Thyroid gland (tissue), 4 donors: ENCODE measurements at places on chromosomes 3 and 15.

DNA sequence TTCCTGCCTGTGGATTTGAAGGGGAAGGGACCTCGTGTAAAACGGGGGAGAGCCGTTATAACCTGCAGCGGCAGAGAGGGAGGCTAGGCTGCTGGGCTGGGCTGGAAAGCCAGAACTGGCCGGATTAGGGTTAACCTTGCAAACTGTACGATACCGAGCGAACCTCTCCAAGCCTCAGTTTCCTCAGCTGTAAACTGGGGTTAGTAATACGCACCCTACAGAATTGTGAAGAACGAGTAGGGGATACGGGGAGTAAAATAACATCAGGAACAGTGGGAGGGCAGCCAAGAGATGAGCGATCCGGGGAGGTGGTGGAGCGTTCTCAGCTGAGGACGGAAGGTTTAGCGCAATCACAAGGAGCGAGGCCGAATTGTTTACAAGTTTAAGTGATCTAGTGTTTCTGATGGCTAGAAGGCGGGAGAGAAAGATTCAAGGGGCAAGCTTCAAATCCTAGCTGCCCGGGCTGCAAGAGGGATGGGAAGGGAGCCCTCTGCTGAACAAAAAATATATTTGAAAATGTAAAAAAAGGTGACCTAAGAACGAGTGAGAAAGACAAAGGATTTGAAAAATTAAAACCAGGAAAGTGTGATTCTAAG lies 768 bp upstream of the SEMA5B start:
- H3K36me3 ChIP-seq = no peaks in the 10 kb centered on the region
- peaks cover 4% of the 10 kb centered on the region for H3K27me3 ChIP-seq
- peak; percentile 40 for DNase-seq
- H3K4me3 ChIP-seq = peak overlapping the region; percentile 33
- peaks cover 20% of the 10 kb centered on the region for H3K4me1 ChIP-seq

DNA sequence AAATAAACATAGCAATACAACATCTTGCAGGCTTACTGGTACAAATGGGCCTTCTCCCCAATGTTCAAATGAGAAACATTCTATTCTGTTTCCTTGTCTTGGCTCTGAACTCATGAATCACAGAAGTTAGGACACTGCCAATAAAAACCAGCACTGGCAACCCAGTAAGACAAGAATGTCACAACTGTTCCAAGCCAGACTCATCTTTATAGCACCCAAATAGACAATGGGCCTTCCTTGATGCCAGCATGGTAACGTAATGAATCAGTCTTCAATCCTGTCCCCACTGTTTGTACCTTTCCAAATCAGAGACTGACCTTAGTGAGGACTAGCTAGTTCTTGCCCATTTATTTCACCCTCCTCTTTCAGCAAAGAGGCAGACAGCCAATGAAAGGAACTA lies 14.1 kb upstream of the RPS17 start:
- H3K27me3 ChIP-seq = no peaks in the 10 kb centered on the region
- no peaks in the 10 kb centered on the region for H3K4me1 ChIP-seq
- no peak overlapping the region for H3K4me3 ChIP-seq

DNA sequence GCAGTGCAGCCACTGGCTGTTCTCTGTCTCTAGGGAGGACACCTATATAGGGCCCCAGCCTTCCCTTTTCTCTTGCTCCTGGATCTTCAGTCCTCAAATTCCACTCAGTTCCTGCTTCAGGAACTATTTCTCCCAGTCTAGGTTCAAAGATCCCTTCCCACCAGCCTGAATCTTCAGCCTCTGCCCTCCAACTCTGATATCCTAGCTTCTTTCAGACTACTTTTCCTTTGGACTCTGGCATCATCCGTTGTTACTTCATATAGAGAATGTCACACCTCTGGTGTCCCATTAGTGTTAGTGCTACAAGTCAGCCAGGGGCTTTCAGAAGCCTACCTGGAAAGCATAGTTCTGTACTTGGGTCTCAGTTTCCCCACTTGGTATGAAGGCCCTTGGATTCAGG lies 10.0 kb upstream of the HPS3 start:
- no peak overlapping the region for H3K27ac ChIP-seq
- H3K27me3 ChIP-seq = no peaks in the 10 kb centered on the region
- H3K4me1 ChIP-seq = peaks cover 6% of the 10 kb centered on the region
- DNase-seq = no peak
- no peak overlapping the region for H3K4me3 ChIP-seq
- H3K36me3 ChIP-seq = no peaks in the 10 kb centered on the region

DNA sequence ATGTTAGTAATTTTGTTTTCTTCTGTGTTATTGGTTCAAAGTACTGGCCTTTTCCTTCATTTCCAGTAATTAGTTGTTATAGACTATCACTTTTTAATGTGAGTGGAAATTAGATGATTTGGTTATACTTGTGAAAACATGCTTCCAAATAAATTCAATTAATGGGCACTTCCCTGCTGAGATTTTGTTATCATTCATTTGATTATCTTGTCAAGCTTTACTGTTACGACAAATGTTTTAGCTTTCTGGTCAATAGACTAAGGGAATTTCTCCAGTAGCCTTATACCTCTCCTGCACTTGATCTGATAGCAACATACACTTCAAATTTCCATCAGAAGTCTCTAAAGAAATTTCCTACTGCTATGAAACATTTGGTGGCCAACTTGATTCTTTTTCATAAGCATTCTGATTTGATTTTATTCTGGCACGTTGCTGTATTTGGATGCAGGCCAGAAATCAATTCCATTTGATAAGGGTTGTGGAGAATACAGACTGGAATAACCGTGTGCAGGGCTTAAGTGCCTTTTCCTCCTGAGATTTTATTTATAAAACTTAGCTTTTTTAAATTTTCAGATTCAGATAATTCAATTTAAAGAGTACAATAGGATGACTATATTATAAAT lies 573.8 kb upstream of the NAALADL2 start:
- no peaks in the 10 kb centered on the region for H3K36me3 ChIP-seq
- no peak for DNase-seq
- no peak overlapping the region for H3K4me3 ChIP-seq
- no peaks in the 10 kb centered on the region for H3K27me3 ChIP-seq

DNA sequence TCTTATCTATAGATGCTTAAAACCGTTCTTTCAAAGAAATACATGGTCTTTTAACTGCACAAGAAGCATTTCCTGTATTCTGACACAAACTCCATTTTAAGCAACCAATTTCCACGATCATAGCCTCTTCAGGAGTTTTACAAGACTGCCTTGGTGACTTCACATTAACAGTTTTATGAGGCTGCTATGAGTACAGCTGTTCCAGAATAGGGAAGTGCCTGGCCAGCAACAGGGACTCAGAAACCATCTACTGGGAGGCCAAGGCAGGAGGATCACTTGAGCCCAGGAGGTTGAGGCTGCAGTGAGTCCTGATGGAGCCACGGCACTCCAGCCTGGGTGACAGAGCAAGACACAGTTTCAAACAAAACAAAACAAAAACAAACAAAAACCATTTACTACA lies 78.4 kb downstream of the B3GNT5 start:
- H3K4me3 ChIP-seq = no peak overlapping the region
- no peaks in the 10 kb centered on the region for H3K36me3 ChIP-seq
- no peaks in the 10 kb centered on the region for H3K4me1 ChIP-seq

DNA sequence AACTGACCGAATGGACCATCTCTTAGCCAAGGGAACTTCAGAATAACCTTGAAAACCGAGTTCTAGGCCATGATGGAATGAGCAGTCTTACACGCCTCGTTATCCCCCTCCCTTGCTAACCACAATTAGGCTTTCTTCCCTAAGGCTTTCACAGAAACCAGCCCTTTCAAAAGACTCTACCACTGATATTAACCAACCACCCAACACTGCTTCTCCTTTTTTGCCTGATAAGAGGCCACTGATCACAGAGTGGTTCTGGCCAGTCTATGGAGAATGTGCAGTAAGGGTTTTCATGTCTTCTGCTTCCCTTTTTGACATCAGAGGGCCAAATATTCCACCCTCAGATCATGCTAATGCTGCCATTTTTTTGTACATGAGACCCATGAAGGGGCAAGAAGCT lies 59.3 kb downstream of the MCF2L2 start:
- no peak for DNase-seq
- H3K27ac ChIP-seq = no peak overlapping the region

GRCh38 chr3:42745776-42746454 lies 27.1 kb downstream of the CCDC13 start:
- H3K36me3 ChIP-seq = no peaks in the 10 kb centered on the region
- no peak for DNase-seq
- H3K27ac ChIP-seq = peak overlapping the region; percentile 99
- peaks cover 72% of the 10 kb centered on the region for H3K4me1 ChIP-seq

DNA sequence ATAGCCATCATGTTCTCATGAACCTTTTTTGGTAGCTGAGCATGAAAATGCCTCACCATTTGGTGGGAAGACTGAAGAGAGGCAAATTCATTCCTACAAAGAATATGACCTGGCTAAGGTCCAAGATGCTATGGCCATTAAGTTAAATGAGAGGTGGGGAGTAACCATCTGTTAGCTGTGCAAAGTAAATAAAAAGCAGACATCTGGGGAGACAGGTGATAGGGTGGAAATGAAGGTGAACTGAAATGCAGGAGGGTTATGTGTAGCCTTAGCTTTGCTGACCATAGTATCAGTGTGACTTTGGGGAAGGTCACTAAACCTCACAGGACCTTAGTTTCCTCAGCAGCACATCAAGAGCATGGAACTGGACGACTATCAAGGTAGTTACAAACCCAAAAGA lies 111.0 kb upstream of the STRIT1 start:
- no peaks in the 10 kb centered on the region for H3K27me3 ChIP-seq
- H3K4me1 ChIP-seq = no peaks in the 10 kb centered on the region
- H3K36me3 ChIP-seq = no peaks in the 10 kb centered on the region
- DNase-seq = no peak
- H3K27ac ChIP-seq = no peak overlapping the region
- H3K4me3 ChIP-seq = no peak overlapping the region

GRCh38 chr3:123618076-123618708 lies 33.3 kb upstream of the HACD2 start:
- no peak for DNase-seq
- H3K27me3 ChIP-seq = no peaks in the 10 kb centered on the region
- peaks cover 11% of the 10 kb centered on the region for H3K4me1 ChIP-seq
- H3K36me3 ChIP-seq = no peaks in the 10 kb centered on the region
- no peak overlapping the region for H3K4me3 ChIP-seq
- H3K27ac ChIP-seq = no peak overlapping the region

GRCh38 chr3:158165730-158166129 lies 55.8 kb downstream of the RSRC1 start:
- no peak overlapping the region for H3K4me3 ChIP-seq
- DNase-seq = no peak
- H3K27me3 ChIP-seq = no peaks in the 10 kb centered on the region
- H3K4me1 ChIP-seq = no peaks in the 10 kb centered on the region
- H3K36me3 ChIP-seq = no peaks in the 10 kb centered on the region

DNA sequence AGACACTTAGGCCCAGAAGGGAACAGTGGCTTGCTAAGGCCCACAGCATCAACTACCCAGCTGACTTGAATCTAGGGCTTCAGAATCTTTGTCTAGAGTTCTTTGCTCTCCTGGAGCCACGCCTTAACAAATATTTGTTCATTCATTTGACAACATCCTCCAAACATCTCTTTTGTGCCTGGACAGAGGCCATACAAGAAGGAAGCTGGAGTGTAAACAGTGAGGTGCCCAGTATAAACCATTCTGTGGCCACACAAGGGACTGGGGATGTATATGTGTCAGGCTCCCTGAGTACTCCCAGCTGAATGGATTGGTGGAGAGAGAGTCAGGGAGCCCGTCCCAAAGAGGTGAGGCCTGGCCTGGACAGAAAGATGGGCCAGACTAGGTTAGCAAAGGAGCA lies 3.4 kb downstream of the CIB2 start:
- peaks cover 8% of the 10 kb centered on the region for H3K4me1 ChIP-seq
- H3K36me3 ChIP-seq = no peaks in the 10 kb centered on the region
- no peak overlapping the region for H3K27ac ChIP-seq
- H3K27me3 ChIP-seq = no peaks in the 10 kb centered on the region

GRCh38 chr3:52438579-52439425 lies 6.1 kb downstream of the SEMA3G start:
- no peak overlapping the region for H3K27ac ChIP-seq
- H3K27me3 ChIP-seq = no peaks in the 10 kb centered on the region
- H3K36me3 ChIP-seq = no peaks in the 10 kb centered on the region
- no peaks in the 10 kb centered on the region for H3K4me1 ChIP-seq
- H3K4me3 ChIP-seq = no peak overlapping the region
- no peak for DNase-seq

GRCh38 chr3:158313338-158313927 lies 203.5 kb downstream of the RSRC1 start:
- no peaks in the 10 kb centered on the region for H3K4me1 ChIP-seq
- no peak overlapping the region for H3K4me3 ChIP-seq
- DNase-seq = no peak
- H3K36me3 ChIP-seq = no peaks in the 10 kb centered on the region

- no peak overlapping the region for H3K27ac ChIP-seq
- H3K4me3 ChIP-seq = no peak overlapping the region
- H3K36me3 ChIP-seq = no peaks in the 10 kb centered on the region
- no peak for DNase-seq
These were observed 52.5 kb upstream of the ATP2B2 start for GRCh38 chr3:10557781-10558373.

DNA sequence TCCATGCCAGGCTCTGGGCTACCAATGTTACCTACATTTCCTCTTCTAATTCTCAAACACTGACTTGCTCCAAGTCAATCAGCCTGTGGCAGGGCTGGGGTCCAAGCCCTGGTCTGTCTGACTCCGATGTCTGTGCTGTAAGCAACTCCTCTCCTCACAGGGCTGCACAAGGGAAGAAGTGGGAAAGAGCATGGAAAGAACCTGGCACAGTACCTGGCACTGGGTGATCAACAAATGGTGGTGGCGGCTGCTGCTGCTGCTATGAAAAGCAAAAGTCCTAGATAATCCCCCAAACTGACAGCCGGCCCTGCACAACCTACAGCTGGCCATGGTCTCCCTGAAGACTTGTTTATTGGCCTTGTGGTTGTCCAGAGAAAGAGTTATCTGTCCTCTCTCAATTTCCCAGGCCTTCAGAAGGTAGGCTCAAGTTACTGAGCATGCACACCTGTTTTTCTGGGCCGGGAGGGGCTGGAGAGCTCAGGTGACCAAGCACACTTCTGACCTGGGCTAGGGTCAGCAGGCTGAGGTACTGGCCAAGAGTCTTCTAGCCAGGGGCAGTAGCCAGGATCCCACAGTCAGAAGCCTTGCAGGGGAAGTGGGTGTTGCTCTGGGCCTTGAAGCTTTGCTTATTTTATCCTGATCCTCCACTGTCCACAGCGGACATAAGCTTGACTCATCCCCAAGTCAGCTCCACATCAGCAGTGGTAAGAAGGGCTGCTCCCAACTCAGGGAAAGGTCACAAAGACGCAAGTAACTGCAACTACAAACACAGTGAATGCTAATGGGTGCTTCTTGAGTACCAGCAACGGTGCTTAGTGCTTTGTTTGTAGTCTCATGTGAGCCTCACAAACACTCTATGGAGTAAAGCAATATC lies 35.3 kb upstream of the KY start:
- H3K27me3 ChIP-seq = no peaks in the 10 kb centered on the region
- no peak overlapping the region for H3K27ac ChIP-seq
- no peaks in the 10 kb centered on the region for H3K4me1 ChIP-seq
- H3K4me3 ChIP-seq = no peak overlapping the region

GRCh38 chr3:161355508-161355907 lies 15.8 kb downstream of the SPTSSB start:
- no peaks in the 10 kb centered on the region for H3K4me1 ChIP-seq
- H3K27ac ChIP-seq = no peak overlapping the region
- no peak overlapping the region for H3K4me3 ChIP-seq
- H3K36me3 ChIP-seq = no peaks in the 10 kb centered on the region

- no peak overlapping the region for H3K4me3 ChIP-seq
- no peak for DNase-seq
- H3K27me3 ChIP-seq = no peaks in the 10 kb centered on the region
- H3K36me3 ChIP-seq = no peaks in the 10 kb centered on the region
These were observed 103.0 kb upstream of the SLC24A5 start for GRCh38 chr15:48017747-48018146.
